Heart right ventricle (tissue), 16 donors: ENCODE measurements at places on chromosomes 3 and 15.

GRCh38 chr15:55407498-55408011, 604 bp downstream of the CCPG1 start:
- H3K36me3 ChIP-seq, result no peaks in the 10 kb centered on the region
- peak overlapping the region; percentile 94 for H3K27ac ChIP-seq
- no peak for DNase-seq
- H3K4me3 ChIP-seq, result peak overlapping the region; percentile 79
- no peaks in the 10 kb centered on the region for H3K27me3 ChIP-seq
- H3K4me1 ChIP-seq, result peaks cover 3% of the 10 kb centered on the region

DNA sequence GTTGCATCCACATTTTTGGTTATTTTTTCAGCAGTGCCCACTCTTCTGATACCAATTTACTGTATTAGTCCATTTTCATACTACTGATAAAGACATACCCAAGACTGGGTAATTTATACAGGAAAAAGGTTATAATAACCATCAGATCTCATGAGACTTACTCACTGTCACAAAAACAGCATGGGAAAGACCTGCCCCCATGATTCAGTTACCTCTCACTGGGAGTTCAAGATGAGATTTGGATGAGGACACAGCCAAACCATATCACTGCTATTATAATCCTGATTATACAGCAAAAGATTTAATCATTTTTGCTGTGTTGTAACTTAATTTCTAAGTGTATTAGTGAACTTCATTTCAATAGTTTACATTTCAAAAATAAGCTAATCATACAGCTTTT, 6.6 kb downstream of the ZBED2 start:
- no peak overlapping the region for H3K4me3 ChIP-seq
- no peak for DNase-seq
- no peaks in the 10 kb centered on the region for H3K36me3 ChIP-seq
- H3K27ac ChIP-seq, result no peak overlapping the region

- no peak overlapping the region for H3K27ac ChIP-seq
- H3K4me3 ChIP-seq, result no peak overlapping the region
- no peak for DNase-seq
- H3K27me3 ChIP-seq, result no peaks in the 10 kb centered on the region
Measured at GRCh38 chr15:58287891-58288290, 143.9 kb upstream of the LIPC start.

GRCh38 chr15:68500363-68501258, 68.6 kb upstream of the ITGA11 start:
- H3K36me3 ChIP-seq, result no peaks in the 10 kb centered on the region
- H3K4me3 ChIP-seq, result no peak overlapping the region
- no peaks in the 10 kb centered on the region for H3K27me3 ChIP-seq
- H3K4me1 ChIP-seq, result no peaks in the 10 kb centered on the region
- DNase-seq, result no peak
